ENCODE measurements at places on chromosomes 1 and 21. TPM values are rescaled to one million over a fixed set of nuclear protein-coding genes. Genes with fewer than 3 reads are reported as not detected.

DNA sequence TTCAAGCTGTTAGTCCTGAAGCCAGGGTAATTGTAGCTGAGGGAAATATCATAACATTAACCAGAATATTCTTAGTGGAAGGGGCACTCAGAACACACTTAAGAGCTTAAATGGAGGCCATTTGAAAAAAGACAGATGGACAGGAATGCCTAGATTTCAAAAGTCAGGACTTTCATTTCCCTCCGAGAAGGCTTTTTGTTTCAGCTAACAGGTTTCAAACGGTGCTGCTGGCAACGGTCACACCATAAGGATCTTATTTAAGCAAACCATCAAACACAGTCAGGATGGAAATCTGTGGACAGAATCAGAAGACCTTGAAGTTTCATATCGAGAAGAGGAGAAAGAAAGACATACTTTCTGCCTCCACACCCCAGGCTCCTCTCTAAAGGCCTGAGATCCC lies 70.1 kb downstream of the SLC66A1 start:
- no peaks in the 10 kb centered on the region for H3K27me3 ChIP-seq
- DNase-seq, result no peak
- no peak overlapping the region for H3K27ac ChIP-seq

DNA sequence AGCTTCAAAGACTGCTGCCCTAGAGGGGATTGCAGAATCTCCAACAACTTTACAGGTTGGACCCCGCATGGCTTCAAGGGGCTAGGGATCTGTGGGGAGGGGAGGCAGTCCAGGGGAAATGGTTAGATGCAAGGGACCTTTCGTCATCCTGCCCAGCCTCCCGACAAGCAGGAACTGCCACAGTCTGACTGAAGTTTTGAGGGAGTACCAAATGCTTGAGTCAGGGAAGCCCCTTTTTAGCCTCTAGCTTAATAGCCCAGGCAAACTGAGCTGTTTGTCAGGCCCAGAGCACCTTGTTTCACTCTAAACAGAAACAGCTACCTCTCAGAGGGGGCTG lies 1.1 kb downstream of the TOR3A start:
- peak overlapping the region; percentile 61 for H3K4me3 ChIP-seq
- H3K27ac ChIP-seq, result no peak overlapping the region
- H3K36me3 ChIP-seq, result no peaks in the 10 kb centered on the region
- H3K27me3 ChIP-seq, result no peaks in the 10 kb centered on the region

Gene SYPL2
- total RNA-seq, result 67.5 TPM

DNA sequence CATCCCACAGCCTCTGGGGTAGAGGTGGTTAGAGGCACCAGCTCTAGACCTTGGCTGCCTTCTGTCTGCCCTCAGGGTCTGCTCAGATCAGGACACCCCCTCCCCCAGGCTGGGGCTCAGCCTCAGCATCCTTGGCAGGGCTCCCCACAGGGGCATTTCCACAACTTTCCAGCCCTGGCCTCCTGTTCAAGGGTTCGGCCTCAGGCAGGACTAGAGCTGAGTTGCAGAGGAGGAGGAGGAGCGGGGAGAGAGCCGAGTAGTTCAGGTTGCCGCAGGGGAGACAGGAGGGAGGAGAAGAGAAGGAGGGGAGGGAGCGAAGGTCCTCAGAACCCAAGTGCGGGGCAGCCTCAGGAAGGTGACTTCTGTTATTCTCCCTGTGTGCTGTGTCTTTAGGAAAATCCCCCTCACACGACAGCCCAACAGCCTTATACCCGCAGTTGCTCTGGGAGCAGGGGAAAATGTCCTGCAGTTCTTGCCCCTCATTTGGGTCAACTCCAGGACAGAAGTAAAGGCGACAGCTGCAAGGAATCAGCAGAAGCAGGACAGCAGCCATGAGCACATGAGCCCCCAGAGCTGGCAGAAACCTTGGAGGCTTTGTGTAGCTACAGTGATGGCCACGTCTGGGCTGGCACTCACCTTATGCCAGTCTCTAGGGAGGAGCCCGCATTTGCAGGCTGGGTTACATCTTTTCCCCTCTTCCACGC lies 46.5 kb upstream of the TENT5B start:
- no peak overlapping the region for H3K27ac ChIP-seq
- H3K4me3 ChIP-seq, result no peak overlapping the region

DNA sequence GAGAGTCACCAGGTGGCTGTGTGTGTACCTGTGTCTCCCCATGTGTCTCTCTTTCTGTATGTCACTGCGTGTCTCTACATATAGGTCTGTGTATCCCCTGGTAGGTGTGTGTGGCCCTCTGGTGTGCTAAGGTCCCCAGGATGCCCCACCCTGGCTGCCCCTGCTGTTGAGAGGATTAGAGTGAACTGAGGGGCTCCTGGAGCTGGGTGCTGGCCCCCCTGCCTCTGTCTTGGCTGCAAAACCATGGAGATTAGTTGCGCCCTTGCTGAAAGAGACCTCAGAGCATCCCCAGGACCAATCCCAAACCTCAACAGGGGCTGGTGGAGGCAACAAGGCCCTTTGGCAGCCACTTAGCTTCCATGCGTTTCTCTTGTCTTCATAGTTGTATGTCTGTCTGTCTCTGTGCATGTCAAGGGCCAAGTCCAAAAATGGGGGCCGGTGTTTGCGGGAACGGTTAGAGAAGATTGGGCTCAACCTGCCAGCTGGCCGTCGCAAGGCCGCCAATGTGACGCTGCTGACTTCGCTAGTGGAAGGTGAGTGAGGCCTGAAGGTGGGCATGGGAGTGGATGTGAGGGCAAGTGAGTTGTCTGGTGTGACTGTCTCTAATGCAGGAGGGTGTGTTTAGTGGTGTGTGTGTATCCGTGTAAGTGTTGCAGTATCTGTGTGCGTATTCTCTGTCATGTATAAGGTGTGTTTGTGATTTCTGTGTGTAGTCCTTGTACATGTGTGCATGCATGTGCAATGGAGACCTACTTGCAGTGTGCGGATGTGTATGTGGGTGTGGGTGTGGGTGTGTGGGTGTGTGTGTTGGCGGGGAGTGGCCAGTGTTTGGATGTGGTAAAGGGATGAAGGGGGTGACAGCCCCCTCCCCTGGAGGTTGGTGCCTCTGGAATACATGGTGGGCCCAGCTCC lies 16.7 kb downstream of the TFAP2E start:
- no peak overlapping the region for H3K4me3 ChIP-seq
- DNase-seq, result no peak
- no peaks in the 10 kb centered on the region for H3K4me1 ChIP-seq
- H3K36me3 ChIP-seq, result no peaks in the 10 kb centered on the region
- no peaks in the 10 kb centered on the region for H3K27me3 ChIP-seq

Gene SLAMF9
- 2.0 TPM for total RNA-seq

GRCh38 chr21:34809822-34810221 lies 141.0 kb downstream of the CLIC6 start:
- no peaks in the 10 kb centered on the region for H3K36me3 ChIP-seq
- no peak overlapping the region for H3K4me3 ChIP-seq
- no peak for DNase-seq

GRCh38 chr1:7375329-7375728 lies 395.8 kb upstream of the VAMP3 start:
- no peaks in the 10 kb centered on the region for H3K36me3 ChIP-seq
- no peak overlapping the region for H3K27ac ChIP-seq
- H3K4me1 ChIP-seq, result no peaks in the 10 kb centered on the region
- no peaks in the 10 kb centered on the region for H3K27me3 ChIP-seq

Gene EFNA1
- total RNA-seq, result 14.5 TPM

DNA sequence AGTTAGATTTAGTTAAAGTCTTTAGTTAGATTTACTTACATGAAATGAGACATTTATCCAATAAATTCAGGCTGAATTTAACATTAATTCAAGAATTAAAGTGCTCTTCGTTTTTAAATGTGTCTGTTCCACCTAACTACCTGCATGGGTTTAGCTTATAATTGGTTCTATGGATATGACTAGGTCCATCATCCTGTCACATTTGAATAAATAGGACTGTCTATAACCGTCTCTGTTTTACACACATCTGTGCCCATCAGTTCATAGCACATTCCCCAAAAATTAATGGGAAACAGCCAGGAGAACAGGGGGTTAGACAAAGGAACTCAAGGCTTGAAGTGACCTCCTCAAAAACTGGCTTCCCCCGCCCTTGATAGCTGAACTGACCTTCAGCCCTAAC lies 219.6 kb downstream of the MRPL39 start:
- no peaks in the 10 kb centered on the region for H3K4me1 ChIP-seq
- DNase-seq, result no peak
- no peak overlapping the region for H3K27ac ChIP-seq
- no peaks in the 10 kb centered on the region for H3K27me3 ChIP-seq

DNA sequence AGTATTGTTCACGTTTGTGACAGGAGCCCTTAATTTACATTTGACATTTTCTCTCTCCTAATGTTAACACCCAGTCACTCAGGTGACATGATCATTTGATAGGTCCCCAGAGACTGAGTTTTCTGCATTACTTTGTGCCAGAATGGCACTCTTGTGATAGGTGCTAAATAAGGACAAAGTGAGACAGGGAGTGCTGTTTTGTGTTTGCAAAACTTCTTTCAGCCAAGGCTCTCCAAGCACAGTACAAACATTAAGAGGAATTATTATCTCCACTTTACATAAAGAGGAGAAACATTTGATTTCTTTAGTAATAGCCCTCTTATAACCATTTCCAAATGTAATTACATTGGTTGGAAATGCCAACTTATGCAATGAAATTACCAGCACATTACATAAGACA lies 355.2 kb downstream of the NTNG1 start:
- H3K36me3 ChIP-seq, result no peaks in the 10 kb centered on the region
- H3K27me3 ChIP-seq, result no peaks in the 10 kb centered on the region
- H3K4me1 ChIP-seq, result no peaks in the 10 kb centered on the region
- H3K27ac ChIP-seq, result no peak overlapping the region
- H3K4me3 ChIP-seq, result no peak overlapping the region
- DNase-seq, result no peak

Gene IVL
- not detected for total RNA-seq

GRCh38 chr21:43816611-43817071 lies 27.3 kb downstream of the RRP1 start:
- H3K27me3 ChIP-seq, result no peaks in the 10 kb centered on the region
- no peaks in the 10 kb centered on the region for H3K4me1 ChIP-seq
- H3K27ac ChIP-seq, result no peak overlapping the region
- DNase-seq, result no peak

- H3K27ac ChIP-seq, result no peak overlapping the region
- DNase-seq, result no peak
- H3K4me1 ChIP-seq, result no peaks in the 10 kb centered on the region
- no peaks in the 10 kb centered on the region for H3K36me3 ChIP-seq
- H3K27me3 ChIP-seq, result no peaks in the 10 kb centered on the region
Observed at GRCh38 chr21:40402884-40403582, 443.9 kb downstream of the DSCAM start.

Gene AMIGO1
- total RNA-seq, result 5.1 TPM

GRCh38 chr1:54991939-54992338 lies 6.8 kb upstream of the BSND start:
- no peak overlapping the region for H3K27ac ChIP-seq
- no peaks in the 10 kb centered on the region for H3K27me3 ChIP-seq
- H3K36me3 ChIP-seq, result no peaks in the 10 kb centered on the region
- DNase-seq, result no peak
- H3K4me3 ChIP-seq, result no peak overlapping the region

DNA sequence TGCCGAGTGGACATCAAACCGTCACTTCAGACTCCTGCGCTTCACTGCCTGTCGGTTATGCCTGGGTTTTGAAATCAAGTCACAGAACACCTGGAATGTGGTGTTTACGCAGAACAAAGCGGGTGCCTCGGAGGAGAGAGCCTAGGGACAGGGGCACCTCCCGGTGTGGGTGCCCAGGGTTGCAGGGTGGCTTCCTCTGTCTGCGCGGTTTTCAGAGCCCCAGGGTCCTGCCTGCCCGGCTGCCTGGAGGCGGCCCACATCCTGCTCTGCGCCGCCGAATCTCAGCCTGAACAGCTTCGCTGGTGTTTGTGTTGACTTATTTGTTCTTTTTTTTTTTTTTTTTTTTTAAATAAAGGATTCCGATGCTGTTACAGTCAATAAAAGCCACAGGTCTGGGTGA lies 113.5 kb upstream of the COL6A1 start:
- H3K27ac ChIP-seq, result no peak overlapping the region
- no peak overlapping the region for H3K4me3 ChIP-seq
- no peaks in the 10 kb centered on the region for H3K36me3 ChIP-seq
- no peak for DNase-seq
- H3K27me3 ChIP-seq, result no peaks in the 10 kb centered on the region

DNA sequence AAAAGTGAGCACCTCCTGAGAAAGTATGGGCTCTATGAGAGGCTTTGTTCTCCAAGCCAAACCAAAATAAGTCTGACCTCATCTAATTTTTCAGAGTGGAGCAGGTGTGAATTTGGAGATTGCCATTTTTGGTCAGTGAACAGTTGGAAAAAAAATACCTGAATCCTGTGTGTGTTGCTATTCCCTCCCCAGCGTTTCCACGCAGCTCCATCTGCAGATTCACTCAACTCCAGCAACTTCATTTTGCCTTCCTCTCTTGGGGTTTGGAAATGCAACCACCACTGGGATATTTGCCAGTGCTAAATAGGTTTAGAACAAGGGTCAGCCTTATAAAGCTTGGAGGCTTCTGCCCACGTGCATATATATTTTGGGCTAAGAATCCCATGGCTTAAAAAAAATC lies 11.2 kb downstream of the CASQ2 start:
- no peaks in the 10 kb centered on the region for H3K36me3 ChIP-seq
- DNase-seq, result no peak
- no peak overlapping the region for H3K4me3 ChIP-seq

DNA sequence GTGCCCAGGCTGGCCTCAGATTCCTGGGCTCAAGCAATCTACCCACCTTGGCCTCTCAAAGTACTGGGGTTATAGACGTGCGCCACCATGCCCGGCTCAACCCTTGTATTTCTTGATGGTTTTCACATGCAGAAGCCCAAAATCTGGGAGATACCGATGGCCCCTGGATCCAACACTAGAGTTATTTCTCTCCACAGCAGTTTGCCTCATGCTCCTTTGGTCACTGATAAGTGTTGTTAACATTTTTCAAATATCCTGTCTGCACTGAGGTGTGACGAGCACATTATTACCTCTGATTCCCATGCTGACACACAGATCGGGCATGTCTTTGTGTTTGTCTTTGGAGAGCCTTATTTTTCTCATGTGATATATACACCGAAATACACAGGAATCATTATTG lies 107.0 kb downstream of the KIF26B start:
- H3K4me1 ChIP-seq, result no peaks in the 10 kb centered on the region
- DNase-seq, result no peak
- no peak overlapping the region for H3K27ac ChIP-seq
- H3K27me3 ChIP-seq, result no peaks in the 10 kb centered on the region
- no peak overlapping the region for H3K4me3 ChIP-seq

- H3K4me3 ChIP-seq, result no peak overlapping the region
- DNase-seq, result no peak
- no peaks in the 10 kb centered on the region for H3K4me1 ChIP-seq
- H3K36me3 ChIP-seq, result no peaks in the 10 kb centered on the region
- no peaks in the 10 kb centered on the region for H3K27me3 ChIP-seq
Observed at GRCh38 chr1:217435204-217435603, 195.7 kb downstream of the GPATCH2 start.

Gene FMO3
- total RNA-seq, result 0.50 TPM

GRCh38 chr1:224565611-224566406 lies 50.3 kb upstream of the CNIH3 start:
- no peaks in the 10 kb centered on the region for H3K4me1 ChIP-seq
- H3K27me3 ChIP-seq, result no peaks in the 10 kb centered on the region
- no peak overlapping the region for H3K27ac ChIP-seq
- H3K36me3 ChIP-seq, result no peaks in the 10 kb centered on the region
- no peak for DNase-seq

- H3K27me3 ChIP-seq, result no peaks in the 10 kb centered on the region
- H3K36me3 ChIP-seq, result no peaks in the 10 kb centered on the region
Observed at GRCh38 chr1:242522996-242523718, 1.3 kb downstream of the PLD5 start.

Data from testis (tissue), 5 donors.